SK-N-DZ (cell line): ENCODE measurements at places on chromosomes 1 and 21.

DNA sequence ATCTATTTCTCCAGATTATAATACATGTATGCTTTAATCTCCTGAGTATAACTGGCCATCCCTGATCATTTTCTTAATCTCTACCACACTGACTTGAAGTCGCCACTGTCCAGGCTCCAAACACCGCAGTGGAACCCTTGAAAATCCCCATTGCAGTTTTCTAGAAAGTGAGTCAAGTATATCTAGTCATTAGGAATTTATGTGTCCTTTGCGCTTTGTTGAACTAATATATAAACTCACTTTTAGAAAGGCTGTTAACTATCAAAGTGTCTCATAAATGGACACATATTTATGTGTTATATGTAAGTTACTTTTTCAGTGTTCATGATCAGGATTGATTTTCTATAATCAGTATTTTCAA lies 211.5 kb downstream of the PATJ start:
- DNase-seq = no peak

DNA sequence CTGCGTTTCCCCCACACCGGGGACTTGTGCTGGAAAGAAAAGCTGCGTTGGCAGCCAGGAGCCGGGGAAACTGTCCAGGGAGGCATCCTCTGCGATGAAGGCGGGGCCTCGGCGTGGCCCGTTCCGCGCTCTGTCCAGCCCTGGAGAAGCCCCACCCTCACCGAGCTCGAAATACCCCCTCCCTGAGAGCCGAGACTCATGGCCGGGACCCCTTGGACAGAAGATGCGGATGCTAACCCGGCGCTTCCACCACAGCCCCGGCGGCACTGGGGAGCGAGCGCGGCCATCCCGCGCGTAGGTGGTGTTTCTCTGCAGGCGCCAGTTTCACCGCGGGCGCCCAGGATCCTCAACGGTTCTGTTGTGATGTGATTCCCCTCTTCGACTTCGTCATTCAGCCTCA lies 31.6 kb downstream of the PDE9A start:
- no peak for DNase-seq

DNA sequence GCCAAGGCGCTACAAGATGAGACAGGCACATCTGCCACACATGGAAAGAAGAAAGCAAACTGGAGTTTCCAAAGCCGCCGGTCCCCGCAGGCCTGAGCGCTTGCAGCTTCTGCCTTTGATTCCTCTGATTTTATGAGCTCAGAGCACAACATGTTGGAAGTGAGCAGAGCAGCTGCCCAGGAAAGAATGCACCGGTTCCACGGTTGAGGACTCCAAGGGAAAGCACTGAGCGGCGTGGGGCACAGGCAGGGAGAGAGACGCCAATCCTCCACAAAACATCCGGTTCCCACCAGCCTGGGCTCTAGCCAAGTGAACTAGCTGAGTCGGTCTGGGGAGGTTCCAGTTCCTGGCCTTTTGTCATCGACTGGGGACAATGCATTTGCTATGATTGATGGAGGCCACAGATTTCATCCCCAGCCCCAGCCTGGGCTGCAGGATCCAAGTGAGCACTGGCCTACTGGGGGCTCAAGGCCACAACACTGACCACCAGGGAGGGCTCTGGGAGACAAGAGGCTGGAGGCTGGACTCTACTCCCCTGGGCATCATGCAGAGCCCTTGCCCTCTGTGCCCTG lies 253.1 kb upstream of the IRF2BP2 start:
- DNase-seq = no peak

DNA sequence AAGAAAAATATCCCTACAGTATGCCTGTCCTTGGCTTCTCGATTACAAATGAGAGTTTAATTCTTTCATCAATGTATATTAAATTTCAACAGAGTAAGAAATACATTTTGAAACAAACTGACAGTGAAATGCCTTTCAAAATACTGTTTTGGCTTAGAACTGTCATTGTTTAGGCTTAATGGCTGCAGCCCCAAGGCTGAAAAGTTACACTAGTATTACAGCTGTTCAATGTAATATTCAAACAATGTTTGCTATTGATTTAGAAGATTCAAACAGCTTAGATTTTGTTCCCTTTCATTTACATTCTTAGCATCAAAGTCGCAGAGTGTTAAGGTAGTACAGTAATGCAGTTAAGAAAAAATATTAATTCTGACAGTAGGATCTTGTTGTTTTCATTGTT lies 882.9 kb upstream of the ADGRL2 start:
- DNase-seq = no peak

- peak; percentile 33 for DNase-seq
These were observed 378.9 kb downstream of the KCNH1 start for GRCh38 chr1:210754878-210755665.

DNA sequence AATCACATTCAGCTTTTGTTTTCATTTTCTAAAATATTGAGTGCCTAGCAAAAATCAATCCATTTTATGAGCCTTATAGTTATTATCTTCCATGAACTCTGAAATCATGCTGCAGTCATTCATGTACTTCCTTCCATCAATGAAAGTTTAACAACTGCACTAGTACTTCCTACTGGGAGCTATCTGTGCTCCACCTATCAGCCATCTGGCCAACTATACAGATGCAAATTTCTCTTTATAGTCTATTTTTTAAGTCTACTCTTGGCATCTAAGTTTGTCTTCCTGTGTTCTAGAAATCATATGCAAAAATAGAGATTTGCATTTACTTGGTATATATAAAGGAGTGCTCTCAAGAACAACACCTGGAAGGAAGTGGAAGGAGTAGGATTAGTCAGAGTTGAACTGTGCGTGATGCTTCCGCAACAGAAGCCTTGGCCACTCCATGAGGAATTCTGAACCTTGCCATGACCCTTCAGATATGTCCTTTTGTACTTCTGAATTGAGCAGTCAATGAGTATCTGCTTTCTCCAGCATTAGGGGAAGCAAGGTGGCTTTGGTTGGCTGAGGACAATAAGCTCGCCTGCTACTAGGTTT lies 403.2 kb upstream of the ADAMTS5 start:
- DNase-seq = no peak

- no peak for DNase-seq
These were observed 69.0 kb downstream of the LAMC2 start for GRCh38 chr1:183255073-183255472.

DNA sequence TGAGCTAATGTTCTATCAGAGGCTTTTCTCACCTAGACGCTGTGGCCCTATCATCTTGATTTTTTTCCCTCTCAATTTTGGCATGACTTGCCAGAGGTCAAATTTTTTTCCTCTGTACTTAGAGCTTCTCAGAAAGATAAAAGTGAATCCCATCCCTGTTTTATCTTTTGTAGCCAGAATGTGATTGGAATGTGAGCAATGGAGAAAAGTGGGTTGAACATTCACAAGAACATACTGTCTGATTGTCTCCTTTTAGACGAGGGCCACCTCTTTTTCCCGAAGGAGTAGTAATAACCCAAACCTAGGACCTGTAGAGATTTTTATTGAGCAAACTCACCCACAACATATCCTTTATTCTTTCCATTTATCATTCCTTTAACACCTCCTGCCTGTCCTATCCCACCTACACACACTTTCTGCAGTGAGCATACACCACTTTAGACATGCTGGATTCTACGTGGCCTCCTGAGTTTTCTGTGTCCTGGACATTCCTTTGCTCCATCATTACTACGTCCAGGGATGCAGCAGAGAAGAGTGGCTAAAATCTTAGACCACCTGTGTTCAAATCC lies 15.9 kb downstream of the S100A10 start:
- DNase-seq = no peak

DNA sequence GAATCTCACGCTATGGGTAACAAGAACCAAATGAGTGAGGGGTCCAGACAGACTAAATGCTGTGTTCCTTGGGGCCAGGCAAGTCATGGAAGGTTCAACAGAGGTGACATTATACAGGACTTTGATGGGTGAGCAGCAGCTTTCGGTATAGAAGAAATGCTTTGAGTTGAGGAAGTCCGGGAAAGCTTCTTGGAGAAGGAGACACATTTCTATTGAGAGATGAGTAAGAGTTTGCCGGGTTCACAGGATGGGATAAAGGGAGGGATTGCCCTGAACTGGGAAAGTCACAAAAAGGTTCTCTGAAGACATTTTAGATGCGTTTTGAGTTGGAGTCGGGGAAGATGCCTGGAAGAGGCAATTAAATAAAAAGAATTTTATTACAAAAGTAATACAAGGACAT lies 580 bp upstream of the AZIN2 start:
- DNase-seq = no peak

- no peak for DNase-seq
These were observed at the start of gene LCE2A for GRCh38 chr1:152697701-152698600. Gene LCE2A (plus strand): TSS chr1:152698345. CDS start chr1:152698902, 557 bp downstream.

- no peak for DNase-seq
These were observed 54.3 kb downstream of the CD247 start for GRCh38 chr1:167463875-167464575.

DNA sequence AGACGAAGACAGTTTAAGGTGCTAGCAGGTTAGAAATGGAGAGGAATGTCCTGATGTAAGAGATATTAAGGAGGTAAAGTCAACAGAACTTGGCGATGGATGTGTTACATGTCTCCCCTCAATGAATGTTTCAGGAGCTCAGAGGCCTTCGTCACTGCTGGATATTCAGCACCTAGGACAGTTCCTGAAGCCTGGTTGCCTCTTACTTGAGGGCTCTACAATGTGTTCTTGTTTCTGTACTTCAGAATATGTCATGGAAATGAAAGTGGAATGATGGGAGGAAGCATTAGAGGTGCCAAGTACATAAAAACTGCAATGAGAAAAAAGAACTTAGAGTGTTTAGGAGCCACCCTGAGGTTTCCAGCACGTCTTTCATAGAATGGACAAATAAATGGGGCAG lies 17.7 kb downstream of the TNR start:
- no peak for DNase-seq

- peak; percentile 61 for DNase-seq
These were observed 4.1 kb upstream of the SH3BGRL3 start for GRCh38 chr1:26275580-26276431.

- no peak for DNase-seq
These were observed 144.4 kb upstream of the WNT4 start for GRCh38 chr1:22287273-22287672.

DNA sequence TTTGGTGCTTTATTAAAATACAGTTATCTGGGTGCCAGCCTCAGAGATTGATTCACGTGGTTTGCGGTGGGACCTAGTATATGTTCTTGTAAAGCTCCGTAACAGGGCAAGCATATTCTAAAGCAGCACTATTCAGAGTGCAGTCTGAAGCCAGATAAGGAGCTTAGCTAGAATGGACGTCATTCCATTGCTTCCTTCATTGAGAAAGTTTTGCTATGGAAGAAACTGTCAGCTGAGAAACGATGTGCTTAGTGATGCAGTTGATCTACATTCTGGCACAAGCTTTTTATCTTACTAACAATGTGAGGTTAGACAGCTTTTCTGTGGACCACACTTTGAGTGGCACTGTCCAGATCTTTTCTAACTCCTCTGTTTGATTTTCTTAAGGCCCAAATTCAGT lies 26.2 kb downstream of the SLC44A3 start:
- no peak for DNase-seq

- DNase-seq = no peak
These were observed 60.5 kb downstream of the CD58 start for GRCh38 chr1:116510361-116510760.

GRCh38 chr1:15799004-15799867 lies 8.2 kb downstream of the UQCRHL start:
- no peak for DNase-seq

- DNase-seq = no peak
These were observed 16.5 kb upstream of the ROR1 start for GRCh38 chr1:63757334-63757733.

DNA sequence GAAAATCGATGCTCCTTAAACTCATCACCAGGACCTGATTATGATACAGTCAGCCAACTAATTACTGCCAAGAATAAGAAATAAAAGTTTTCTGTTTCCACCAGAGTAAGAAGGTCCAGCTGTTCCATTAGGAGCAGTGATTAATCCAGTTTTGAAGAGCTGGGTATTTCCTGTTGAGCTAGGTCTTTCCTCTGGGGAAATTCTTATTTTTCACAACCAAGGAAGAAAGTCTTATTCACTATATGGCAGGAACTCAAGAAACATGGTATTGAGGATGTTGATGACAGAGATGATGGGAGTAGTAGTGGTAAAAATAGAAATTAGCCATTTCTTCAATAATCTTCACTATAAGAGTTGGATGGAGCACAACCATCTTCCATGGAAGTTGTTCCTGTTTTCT lies 374.6 kb upstream of the RUNX1 start:
- no peak for DNase-seq

DNA sequence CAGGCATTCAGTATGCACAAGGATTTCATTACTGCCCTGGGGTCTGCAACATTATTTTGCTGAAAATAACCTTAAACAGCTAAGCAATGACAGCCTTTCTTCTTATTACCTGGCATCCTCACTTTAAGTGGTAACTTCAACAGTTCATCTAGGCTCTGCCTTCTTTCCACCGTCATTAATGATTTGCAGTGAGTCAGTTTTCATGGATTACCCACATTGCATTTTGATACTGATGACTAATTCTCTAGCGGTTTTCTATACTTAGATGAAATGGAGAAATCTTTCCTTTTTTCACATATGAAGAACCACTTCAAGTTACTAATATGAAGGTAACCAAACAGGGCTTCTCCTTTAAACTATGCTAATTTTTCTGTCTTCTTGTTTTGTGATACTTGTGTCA lies 226.9 kb upstream of the TMPRSS15 start:
- no peak for DNase-seq

GRCh38 chr1:44061857-44062256 lies 30.6 kb upstream of the SLC6A9 start:
- DNase-seq = no peak

- DNase-seq = no peak
These were observed 187.6 kb upstream of the FAM78B start for GRCh38 chr1:166354406-166354805.

DNA sequence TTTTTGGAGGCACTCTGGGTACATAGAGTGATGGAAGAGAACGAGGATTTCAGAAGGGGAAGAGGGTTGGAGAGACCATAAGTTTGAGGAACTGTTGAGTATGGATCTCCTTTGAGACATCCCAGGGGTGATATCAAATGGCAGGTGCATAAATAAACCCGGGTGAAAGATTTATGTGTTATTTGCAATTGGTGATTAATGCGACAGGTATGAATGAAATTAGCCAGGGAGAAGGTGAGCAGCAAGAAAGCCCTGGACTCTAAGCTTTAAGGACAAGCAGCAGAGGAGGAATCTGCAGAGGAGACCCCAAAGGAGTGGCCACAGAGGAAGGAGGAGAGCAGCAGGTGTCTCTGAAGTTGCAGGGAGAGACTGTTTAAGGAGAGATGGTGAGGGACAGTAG lies 8.8 kb upstream of the REN start:
- no peak for DNase-seq

GRCh38 chr1:68954841-68955240 lies 458.0 kb upstream of the DEPDC1 start:
- DNase-seq = peak; percentile 53

- DNase-seq = no peak
These were observed 38.9 kb downstream of the SYT2 start for GRCh38 chr1:202671399-202671798.

- DNase-seq = no peak
These were observed 22.2 kb upstream of the ITPKB start for GRCh38 chr1:226761322-226761721.

GRCh38 chr1:80448081-80448480 lies 1352.7 kb upstream of the ADGRL2 start:
- DNase-seq = no peak
